ENCODE measurements at places on chromosomes 1 and 21.

DNA sequence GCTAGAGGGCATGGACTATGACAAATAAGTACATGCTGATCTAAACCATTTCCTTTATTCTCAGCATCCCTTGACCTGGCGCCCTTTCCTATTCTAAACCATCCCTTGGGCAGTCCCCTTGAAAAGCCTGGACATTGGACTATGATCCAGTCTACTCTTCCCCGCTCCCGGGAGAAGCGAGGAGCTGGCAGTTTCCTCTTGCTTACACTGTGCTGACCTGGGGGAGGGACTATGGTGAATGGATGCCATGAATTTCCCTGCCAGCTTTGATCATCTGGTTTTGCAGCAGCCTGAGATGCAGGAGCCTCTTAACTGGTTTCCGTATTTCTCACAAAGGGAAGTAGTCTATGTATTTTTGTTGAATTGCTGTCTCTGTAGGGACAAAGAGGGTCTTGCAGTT is 121.7 kb downstream of the KIF26B start:
- H3K27me3 ChIP-seq, result no peaks in the 10 kb centered on the region
- peaks cover 4% of the 10 kb centered on the region for H3K4me1 ChIP-seq
- no peak overlapping the region for H3K27ac ChIP-seq
- H3K4me3 ChIP-seq, result no peak overlapping the region

DNA sequence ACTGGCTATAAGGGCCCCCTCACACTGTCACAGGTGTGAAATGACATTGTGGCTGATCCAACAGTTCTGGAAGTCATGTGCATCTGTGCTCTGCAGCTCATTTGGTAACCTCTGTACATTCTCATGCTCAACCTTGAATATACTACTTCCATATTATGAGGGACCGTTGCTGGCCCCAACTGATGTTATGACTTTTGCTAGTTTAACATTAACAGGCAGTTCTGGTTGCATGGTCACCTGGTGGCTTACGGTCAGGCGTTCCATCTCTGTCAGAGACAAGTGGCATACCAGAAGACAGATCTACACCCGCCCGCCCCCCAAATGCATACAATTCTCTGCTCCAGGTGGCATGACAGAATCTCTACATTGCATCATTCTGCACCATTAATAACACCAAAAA is 6.0 kb upstream of the DIP2A start:
- peaks cover 4% of the 10 kb centered on the region for H3K4me1 ChIP-seq
- peaks cover 43% of the 10 kb centered on the region for H3K36me3 ChIP-seq
- no peak overlapping the region for H3K4me3 ChIP-seq
- no peak for DNase-seq
- H3K27me3 ChIP-seq, result no peaks in the 10 kb centered on the region

- H3K4me1 ChIP-seq, result no peaks in the 10 kb centered on the region
- H3K4me3 ChIP-seq, result no peak overlapping the region
- no peak overlapping the region for H3K27ac ChIP-seq
- DNase-seq, result no peak
These were observed 126.9 kb upstream of the C1orf174 start for GRCh38 chr1:4027008-4027407.

DNA sequence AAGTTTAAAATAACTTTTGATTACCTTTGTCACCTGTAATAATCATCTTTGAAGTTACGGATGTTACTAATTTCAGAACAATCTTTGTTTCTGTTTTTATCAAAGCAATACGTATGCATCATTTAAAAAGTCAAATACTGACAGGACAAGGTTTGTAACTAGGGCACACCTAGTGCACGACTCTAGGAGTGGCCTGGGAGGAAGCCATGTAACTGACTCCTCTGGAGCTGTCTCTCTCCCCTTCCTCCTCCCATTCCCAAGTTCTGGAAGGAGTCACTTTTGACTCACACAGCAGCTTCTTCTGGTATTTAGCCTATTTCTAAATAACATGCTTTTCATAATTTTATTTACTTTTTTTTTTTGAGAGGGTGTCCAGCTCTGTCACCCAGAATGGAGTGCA is 11.8 kb upstream of the RAP1GAP start:
- no peaks in the 10 kb centered on the region for H3K27me3 ChIP-seq
- H3K4me1 ChIP-seq, result no peaks in the 10 kb centered on the region
- peaks cover 82% of the 10 kb centered on the region for H3K36me3 ChIP-seq
- no peak for DNase-seq
- no peak overlapping the region for H3K4me3 ChIP-seq
- H3K27ac ChIP-seq, result no peak overlapping the region

DNA sequence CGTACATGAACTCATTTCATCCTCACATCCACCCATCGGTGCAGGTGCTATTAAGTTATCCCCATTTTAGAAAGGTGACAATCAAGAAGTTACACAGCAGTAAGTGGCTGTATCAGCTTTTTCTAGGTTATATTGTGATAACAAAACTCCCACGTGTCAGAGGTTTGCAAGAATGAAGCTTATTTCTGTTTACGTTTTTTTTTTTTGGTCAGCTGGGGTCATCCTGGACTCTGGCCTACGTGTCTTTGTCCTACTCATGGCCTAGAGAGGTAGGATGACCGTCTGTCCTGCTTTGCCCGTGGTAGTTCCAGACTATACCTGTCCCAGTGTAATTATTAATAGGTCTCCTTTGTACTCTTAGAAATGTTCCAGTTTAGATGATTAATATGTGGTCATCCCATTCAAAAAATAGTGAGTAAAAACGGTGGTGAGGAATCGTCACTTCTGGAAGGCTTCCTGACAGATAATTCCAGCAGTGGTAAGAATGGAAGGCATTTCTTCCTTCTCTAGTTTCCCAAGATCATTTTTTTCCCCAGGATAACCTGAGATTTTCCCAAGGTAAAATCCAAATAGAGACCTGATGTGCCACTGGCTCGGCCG is 64.2 kb upstream of the KIF26B start:
- DNase-seq, result no peak
- H3K4me1 ChIP-seq, result peaks cover 1% of the 10 kb centered on the region
- H3K36me3 ChIP-seq, result peaks cover 2% of the 10 kb centered on the region
- H3K27ac ChIP-seq, result no peak overlapping the region

DNA sequence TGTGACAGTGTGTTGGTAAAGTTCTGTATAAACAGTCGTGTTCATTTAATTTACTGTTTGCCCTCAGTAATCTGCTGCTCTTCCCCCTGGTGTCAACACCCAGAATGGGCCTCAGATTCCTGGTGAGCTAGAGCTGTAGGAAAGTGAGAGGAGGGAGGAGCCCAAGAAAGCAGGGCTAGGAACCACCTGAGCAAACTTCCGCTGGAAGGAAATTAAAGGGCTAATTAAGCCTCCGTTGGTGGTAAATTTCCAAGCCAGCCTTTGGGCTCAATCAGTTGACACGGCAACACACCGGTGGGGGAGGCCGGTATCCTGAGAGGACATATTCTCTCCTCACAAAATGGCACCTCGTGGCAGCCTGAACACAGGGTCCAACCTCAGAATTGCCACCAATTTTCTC is 32.9 kb downstream of the RAB3B start:
- H3K36me3 ChIP-seq, result no peaks in the 10 kb centered on the region
- H3K4me1 ChIP-seq, result peaks cover 4% of the 10 kb centered on the region
- no peak overlapping the region for H3K27ac ChIP-seq
- no peak for DNase-seq

All from neuronal stem cell (in vitro differentiated cells).